ENCODE measurements at places on chromosomes 2 and 18.

DNA sequence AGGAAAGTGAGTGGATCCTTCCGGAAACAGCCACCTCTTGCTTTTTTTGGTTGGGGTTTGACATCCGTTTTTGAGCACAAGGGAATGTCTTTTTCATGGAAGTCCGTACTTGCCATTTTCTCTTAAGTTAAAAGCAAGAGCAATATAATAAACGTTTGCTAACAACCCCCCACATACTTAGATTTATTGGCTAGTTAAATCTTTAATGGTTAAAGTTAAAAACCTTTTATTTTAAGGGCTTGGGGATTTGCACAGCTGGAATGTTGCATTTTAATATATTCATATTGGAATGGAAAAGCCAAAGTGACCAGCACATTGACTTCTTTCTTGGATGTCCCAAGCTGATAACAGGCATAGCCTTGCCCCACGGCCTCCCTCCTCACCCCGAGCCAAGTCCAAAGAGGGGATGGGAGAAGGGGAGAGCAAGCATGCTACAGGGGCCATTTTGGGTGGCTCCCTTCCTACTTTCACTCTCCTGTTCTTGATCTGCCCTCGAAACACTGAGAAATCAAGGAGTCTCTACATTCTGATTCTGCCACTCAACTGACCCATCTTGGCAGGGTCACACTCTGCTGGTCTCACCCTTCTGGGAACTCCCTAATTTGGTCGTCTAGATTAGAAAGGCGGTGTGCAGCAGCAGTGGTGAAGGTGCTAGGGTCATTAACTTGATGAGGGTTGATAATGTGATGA, 48.1 kb upstream of the PKDCC start:
- no peak for DNase-seq

- no peak for DNase-seq
Measured at GRCh38 chr2:71608441-71608840, 155.1 kb downstream of the DYSF start.

GRCh38 chr2:229088966-229089700, 182.0 kb downstream of the PID1 start:
- no peak for DNase-seq

GRCh38 chr18:14974088-14974487, 226.1 kb downstream of the ANKRD30B start:
- DNase-seq, result no peak

DNA sequence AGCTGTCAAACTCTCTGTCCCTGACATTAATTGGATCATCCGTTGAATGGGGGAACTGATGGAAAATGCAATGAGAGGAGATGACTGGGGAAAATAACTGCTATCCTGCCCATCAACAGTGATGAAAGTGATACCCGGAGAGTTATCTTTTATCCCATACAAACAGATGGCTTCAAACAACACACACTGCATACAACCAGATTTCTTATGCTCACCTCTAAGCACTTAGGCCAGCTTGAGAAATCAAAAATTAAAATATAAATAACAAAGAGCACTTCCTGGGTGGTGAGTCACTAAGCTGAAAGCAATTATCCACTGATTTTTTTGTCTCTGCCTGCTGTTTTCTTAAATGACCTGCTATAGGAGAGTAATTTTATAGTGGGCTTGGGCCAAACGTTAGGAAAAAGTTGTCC, 237.6 kb upstream of the RGPD4 start:
- no peak for DNase-seq
